CD4-positive, alpha-beta T cell treated with Interleukin-4 for 1 hour (primary cell): ENCODE measurements at places on chromosomes 12 and 14.
A peak's percentile ranks its signal among the peaks of the same experiment; 100 is the strongest.

GRCh38 chr12:71124835-71125460 is 32.9 kb downstream of the TSPAN8 start:
- no peak for DNase-seq

- DNase-seq = no peak
Measured at GRCh38 chr12:71057330-71057729, 100.5 kb downstream of the TSPAN8 start.

DNA sequence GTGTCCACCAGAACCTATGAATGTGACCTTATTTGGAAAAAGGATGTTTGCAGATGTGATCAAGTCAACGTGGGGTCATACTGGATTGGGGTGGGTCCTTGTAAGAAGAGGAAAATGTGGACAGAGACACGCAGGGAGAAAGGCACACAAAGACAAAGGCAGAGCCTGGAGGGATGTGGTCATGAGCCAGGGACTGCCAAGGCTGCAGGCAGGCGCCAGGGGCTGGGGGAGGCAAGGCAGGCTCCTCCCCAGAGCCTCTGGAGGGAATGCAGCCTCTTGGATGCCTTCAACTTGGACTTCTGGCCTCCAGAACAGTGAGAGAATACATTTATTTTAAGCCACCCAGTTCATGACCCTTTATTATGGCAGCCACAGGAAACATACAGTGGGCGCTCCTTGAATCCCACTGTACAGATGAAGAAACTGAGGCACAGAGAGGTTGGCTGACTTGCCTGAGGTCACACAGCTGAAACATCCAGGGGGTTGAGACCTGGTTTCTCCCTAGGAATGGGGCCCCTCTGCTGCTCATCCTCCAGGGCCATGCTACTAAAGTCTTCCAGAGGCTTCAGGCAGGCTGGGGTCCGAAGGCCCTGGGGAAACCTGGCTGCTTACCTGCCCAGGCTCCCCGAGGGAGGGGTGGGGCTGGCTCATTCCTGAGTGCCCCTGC is 99.7 kb downstream of the RFLNA start:
- DNase-seq = no peak

- DNase-seq = no peak
Measured at GRCh38 chr14:68653804-68654203, 139.1 kb downstream of the ZFP36L1 start.

GRCh38 chr12:122406701-122407164 is 15.7 kb downstream of the CLIP1 start:
- DNase-seq = no peak

DNA sequence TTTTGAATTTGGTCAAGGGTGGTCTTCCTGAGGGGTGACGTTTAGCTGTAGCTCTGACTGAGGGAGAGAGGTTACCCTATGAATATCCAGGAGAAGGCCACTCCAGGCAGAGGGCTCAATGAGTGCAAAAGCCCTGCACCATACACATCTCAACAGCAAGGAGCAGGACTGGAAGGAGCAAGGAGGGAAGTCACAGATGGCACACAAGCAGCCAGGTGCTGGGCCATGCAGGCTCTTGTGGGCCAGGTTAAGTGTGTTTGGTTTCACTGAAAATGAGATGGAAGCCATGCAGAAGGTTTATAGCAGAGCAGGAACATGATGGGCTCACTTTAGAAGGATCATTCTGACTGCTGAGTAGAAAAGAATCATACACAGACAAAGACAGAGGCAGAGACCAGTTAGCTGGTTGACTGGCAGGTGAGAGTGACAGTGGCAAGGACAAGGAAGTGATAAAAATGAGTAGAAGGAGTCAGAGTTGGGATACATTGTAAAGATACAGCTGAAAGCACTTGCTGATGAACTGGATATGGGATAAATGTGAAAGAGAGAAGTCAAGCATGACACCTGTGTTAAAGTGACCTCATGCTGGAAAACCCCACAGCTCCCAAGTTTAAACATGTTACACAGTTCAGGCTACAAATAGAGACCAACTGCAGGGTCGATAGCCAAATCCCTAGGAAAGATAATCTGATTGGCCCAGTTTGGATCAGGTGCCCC is 81.2 kb downstream of the PRKD1 start:
- no peak for DNase-seq

GRCh38 chr12:31206038-31206670 is 119.8 kb downstream of the SINHCAF start:
- no peak for DNase-seq

DNA sequence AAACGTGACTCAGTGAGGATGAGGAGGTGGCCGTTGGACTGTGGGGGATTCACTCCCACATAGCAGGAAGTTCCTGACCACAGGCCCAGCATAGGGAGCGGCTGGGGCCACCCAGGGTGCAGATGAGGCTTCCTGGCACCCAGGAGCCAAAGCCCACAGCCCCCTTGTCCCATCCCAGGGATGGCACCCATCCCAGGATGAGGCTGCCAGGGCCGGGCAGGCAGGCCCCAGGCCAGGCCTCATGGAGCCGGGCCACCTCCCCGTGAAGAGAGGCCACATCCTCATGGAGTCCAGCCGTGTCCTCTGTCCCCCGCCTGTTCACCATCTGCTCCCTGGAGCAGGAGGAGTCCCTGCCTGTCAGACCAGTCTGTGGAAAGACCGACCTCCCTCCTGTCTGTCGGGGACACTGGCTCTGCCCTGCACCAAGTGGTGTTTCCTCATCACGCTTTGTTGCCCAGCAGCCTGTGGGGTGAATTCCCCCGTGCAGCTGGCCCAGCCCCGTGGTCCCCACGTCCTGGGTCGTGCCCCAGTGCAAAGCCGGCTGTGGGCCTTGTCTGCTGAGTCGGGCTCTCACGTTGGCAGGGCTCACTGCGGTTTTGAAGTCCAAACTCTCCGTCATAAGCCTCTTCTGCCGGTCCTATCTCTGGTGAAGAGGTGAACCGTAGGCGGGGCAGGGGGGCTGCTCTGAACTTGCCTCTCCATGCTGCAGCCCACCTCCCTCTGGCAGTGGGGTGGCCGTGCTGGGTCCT is 24.5 kb downstream of the MMP17 start:
- no peak for DNase-seq

- no peak for DNase-seq
Measured at GRCh38 chr12:114976959-114977358, 293.0 kb upstream of the TBX3 start.

GRCh38 chr12:65594409-65594808 is 229.9 kb upstream of the HMGA2 start:
- no peak for DNase-seq

- no peak for DNase-seq
Measured at GRCh38 chr14:75010472-75011093, 7.9 kb downstream of the EIF2B2 start.

GRCh38 chr14:29806124-29806517 is 121.5 kb downstream of the PRKD1 start:
- DNase-seq = no peak

GRCh38 chr12:30023186-30023585 is 239.4 kb upstream of the TMTC1 start:
- no peak for DNase-seq

GRCh38 chr12:104750061-104750460 is 208.0 kb downstream of the SLC41A2 start:
- no peak for DNase-seq

GRCh38 chr14:84975241-84975902 is 554.6 kb upstream of the FLRT2 start:
- DNase-seq = no peak

- DNase-seq = peak; percentile 21
Measured at GRCh38 chr14:23183479-23183878, at the start of gene SLC7A8. Gene SLC7A8, minus strand, starts transcription at chr14:23183660. Its CDS starts 746 bp downstream, at chr14:23182914.

DNA sequence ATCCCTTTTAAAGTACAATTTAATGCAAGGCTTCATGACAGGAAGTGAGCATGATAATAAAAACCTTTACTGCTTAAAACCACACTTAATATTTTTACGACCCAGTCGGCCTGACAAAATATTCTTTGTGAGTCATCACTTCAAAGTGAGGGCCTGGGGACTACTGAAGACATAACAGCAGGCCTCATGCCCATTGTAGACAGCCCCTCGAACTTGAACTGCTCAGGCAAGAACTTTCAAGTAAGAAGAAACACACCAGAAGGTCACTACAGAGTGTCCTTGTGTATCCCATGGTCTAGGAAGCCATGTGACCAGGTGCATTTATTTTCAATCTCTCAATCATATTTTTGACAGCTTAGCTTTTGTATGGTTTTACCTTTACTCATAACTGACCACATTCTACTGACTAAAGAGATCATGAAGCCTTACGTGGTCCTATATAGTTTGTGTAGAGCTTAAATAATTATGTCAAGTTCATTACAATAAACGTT is 61.4 kb upstream of the MANSC4 start:
- no peak for DNase-seq

GRCh38 chr12:111408686-111409402 is 3.1 kb downstream of the SH2B3 start:
- no peak for DNase-seq

DNA sequence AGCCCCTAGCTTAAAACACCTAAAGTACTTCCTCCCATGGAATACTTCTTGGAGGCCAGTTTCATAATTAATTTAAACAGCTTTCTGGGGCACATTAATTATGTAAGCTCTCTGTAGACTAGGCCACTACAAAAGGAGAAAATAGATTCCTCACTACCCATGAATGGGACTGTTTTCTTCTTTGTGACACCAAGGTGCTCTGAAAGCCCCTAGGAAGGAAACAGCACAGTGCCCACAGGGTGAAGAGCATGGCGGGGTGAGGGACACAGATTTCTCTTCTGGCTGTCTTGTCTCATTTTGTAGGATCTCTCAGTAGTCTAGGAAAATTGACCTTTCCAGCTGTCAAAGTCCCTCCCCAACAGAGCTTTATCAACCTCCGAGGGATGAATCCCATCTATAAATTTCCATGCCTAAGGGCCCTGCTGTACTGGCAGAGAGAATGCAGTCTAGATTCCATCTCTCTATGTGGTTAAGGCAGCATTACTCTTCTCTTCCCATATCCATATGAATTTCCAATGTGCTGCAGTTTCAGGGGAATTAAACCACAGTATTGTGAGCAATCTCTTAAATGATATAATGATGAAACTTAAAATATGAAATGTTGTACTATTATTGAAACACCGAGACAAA is 183.6 kb upstream of the GRIP1 start:
- DNase-seq = no peak

DNA sequence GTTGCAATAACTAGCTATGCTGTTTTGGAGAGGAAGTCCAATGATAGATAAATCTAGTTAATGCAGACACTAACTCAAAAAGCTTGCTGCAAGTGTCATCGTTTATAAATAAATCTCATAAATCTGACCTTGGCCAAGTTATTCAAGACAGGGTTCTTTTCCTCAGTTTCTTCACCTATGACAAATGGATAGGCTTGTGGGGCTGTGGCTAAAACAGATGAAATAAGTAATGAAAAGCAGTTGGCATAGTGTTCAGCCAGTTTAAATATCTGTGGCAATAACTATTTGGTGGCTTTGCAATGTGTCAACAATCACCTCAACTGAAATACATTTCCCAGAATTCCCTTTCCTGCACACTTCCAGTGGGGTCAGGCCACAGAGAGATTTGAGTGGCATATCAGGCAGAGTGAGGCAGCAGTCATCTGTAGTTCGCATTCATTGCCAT is 169.9 kb downstream of the DYRK2 start:
- DNase-seq = no peak

DNA sequence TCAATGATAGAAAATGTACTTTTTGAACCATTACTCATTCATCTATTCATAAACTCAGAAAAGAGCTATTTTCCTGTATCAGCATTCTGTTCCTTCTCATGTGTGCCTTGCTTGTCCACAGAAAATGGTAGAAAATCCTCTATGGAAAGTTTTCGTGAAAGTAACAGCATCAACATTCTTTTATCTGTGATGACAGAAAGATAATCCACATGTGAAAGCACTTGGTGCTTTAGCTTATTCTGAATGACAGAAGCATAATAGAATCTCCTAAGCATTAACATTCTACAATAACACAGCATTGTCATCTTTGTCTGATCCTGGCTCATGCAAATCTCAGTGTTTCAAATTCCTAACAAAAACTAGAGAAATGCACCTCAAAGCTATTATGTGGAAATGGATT is 431.9 kb downstream of the ADAMTS20 start:
- DNase-seq = no peak

DNA sequence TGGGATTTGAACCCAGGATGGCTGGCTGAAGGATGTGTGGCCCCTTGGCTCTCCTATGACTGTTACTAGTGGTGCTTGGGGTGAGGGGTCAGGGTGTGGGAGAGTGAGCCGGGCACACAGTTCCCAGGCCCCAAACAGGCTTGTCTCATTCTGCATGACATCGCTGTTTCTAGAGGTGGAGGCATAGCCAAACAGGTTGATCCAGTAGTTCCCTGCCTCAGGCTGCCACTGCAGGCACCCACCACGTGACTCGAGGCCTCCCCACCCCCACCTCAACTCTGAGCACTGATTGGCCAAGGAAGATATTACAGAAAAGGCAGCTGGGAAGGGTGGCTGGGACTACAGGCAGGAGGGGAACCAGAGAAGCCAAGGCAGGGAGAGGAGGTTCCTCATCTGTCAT is 102.6 kb downstream of the NCOR2 start:
- DNase-seq = no peak

DNA sequence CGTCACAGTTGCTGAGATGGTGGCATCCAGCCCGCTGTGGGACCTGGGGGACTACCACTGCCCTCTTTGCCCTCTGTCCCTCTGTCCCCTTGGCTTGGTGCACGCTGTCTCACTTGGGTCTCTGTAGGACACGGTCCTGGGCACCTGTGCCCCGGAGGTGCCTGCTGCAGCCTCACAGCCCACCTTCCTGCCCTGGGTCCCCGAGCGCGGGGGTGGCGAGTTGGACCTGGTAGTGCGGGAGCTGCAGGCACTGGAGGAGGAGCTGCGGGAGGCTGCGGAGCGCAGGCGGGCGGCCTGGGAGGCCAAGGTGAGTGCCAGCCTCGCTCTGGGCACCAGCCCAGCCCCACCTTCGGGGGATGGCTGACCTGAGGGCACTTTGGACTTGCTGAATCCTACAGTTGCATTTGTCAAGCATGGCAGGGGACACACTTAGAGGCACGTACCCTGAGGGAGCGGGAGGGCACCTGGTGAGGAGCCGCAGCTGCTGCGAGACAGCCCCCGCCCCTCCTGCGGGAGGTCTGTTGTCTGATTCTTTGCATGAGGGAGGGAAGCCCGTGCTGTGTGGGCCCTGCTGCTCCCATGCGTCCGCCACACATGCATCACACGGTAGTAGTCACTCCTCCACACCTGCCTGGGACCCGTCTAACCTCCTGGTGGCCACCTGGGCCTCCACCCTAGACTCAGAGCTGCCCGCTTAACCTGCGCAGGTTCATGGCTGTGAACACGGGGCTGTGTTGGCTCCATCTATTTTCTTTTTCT is 6.8 kb downstream of the TEDC1 start:
- DNase-seq = no peak

DNA sequence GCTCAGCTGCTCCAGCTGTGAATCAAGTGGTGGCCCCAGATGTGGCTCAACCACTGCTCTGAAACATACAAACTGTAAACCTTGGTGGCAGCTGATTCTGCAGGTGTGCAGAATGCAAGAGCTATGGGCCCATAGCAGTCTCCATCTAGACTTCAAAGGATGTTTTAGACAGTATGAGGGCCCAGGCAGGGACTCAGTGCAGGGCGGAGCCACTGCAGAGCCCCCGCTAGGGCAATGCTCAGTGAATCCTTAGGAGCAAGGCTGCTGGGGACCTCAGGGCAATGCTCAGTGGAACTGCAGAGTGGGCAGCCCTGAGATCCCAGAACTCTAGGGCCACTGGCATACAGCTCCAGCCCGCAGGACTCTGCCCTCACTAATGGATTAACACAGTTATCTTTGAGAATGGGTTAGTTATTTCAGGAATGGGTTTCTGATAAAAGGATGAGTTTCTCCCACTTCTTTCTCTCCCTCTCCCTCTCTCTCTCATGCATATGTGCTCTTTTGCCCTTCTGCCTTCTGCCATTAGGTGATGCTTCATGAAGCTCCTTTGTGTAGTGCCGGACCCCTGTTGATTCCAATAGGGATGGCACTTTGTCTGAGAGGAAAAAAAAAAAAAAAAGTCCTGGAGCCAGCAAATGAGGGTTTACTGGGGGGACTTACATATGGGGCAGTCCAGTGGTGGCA is 48.4 kb upstream of the JDP2 start:
- no peak for DNase-seq
